ENCODE measurements at places on chromosomes 5 and 9.

DNA sequence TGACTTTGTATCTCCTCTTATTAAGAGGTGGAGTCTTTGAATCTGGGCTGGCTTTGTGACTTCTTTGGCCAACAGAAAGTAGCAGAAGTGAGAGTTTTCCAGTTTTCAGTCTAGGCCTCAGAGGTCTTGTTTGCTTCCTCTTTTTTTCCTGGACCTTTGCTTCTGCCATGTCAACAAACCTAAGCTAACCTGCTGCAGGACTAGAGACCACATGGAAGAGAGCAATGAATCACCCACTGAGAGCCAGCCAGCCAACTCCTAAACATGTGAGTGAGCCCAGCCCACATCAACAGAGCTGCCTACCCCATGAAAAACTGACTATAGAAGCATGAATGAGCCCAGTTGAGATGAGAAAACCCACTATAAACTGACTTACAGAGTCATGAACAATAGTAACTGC is 29.9 kb downstream of the MRPL22 start:
- no peak for DNase-seq

GRCh38 chr9:25658571-25658970 is 19.7 kb downstream of the TUSC1 start:
- DNase-seq: no peak

DNA sequence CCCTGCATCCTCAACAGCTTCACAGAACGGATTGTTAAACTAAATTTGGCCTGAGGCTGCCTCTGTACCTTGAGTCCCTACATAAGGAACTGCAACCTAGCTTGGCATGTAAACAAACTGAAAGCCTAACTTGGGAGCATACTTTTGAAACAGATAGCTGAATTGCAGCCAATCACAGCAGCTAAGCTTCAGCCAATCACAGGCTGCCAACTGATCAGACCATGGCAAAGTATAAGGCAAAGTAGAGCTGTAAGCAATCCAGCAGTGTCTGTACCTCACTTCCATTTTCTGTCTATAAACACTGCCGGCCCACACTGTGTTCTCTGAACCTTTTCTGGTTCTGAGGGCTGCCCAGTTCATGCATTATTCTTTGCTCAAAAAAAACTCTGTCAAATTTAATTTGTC is 8.9 kb upstream of the ZNF483 start:
- no peak for DNase-seq

DNA sequence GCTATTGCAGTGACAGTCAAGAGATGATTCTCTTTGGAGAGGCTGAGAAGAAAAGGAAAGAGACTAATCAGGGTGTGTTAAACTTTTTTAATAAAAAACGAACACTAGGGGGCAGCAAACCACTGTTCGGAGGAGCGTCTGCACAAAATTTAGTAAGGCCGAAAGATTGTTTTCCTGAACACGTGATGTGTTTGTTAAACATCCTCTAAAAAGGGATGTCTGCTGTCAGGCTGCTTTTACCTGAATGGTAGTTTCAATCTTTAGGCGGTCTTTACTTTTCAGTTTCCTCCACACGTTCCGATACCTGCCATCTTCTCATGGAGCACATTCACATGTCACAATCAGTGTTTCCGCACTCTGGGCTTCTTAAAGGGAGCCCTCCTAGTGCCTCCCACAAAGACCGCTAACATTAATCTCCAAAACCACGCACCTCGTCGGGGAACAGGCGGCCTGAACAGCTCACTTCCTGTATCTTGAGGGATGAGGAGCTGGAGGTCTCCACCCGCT is 125.2 kb downstream of the GPBP1 start:
- peak; percentile 14 for DNase-seq

DNA sequence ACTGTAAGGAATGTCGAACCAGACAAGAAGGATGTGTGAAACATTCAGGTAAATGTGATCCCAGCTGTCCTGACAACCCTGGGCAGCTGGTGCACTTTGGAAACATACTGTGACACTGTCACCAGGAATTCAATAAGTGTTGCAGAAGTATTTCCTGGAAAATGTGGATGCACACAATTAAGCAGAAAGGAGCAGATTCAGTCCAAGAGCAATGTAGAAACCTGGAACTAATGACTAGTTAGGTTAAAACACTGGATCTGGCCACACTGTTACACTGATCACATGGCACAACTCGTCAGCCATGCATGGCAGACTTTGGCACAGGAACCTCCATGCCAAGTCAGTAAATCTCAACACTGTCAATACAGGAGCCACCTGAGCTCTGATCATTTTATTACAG is 109.0 kb downstream of the FAM174A start:
- DNase-seq: no peak

DNA sequence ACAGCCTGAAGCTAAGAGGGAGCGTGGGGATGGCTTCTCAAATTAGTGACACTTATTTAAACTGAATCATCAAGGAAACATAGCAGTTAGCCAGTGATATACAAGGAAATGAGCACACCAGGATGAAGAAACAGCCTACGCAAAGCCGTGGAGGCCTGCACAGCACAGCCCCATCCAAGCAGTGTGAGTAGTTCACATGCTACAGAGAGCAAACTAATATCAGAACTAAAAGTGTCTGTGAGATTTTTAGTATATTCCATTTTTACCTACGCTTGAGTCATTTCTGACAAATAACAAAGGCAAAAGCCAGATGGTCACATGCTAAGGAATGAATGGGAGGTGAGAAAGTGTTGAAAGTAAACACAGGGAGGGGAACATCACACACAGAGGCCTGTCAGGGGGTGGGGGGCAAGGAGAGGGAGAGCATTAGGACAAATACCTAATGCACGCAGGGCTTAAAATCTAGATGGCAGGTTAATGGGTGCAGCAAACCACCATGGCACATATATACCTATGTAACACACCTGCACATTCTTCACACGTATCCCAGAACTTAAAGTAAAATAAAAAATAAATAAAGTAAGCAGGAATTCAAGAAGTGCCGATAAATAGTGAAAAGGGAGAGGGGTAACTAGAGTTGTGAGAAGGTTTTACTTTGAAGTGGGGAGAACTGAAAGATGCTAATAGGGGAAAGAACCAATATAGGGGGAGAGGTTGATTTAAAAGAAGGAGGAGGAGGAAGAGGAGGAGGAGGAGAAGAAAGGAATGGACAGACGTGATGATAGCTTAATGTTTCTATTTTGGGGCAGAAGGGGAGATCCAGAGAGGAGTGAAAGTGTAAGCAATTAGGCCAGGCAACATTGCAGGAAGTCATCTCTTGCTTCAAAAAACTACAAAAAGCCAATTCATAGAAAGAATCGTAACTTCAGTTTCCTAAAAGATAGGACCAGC is 100.9 kb upstream of the PTGER4 start:
- DNase-seq: no peak

- DNase-seq: no peak
These were observed 49.1 kb downstream of the G3BP1 start for GRCh38 chr5:151820903-151821302.

DNA sequence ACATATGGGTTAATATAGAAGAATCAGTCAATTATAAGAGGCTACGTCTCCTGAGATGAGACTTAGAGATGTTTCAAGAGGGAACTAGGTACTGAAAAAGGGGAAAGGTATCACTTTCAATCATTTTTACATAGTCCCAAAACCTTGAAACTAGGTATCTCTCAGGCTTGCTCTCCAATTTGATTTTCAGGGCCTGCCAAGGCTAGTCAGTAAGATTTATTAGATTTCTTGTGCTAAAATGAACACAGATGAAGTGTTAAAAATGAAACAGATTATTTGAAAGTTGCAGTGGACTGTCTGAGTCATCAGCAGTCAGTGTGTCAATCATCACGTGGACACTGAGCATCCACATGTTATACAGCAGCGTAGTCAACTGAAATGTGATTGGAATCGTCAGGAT is 591.1 kb downstream of the DTWD2 start:
- DNase-seq: no peak

GRCh38 chr5:112217843-112218579 is 201.1 kb downstream of the EPB41L4A start:
- DNase-seq: no peak

DNA sequence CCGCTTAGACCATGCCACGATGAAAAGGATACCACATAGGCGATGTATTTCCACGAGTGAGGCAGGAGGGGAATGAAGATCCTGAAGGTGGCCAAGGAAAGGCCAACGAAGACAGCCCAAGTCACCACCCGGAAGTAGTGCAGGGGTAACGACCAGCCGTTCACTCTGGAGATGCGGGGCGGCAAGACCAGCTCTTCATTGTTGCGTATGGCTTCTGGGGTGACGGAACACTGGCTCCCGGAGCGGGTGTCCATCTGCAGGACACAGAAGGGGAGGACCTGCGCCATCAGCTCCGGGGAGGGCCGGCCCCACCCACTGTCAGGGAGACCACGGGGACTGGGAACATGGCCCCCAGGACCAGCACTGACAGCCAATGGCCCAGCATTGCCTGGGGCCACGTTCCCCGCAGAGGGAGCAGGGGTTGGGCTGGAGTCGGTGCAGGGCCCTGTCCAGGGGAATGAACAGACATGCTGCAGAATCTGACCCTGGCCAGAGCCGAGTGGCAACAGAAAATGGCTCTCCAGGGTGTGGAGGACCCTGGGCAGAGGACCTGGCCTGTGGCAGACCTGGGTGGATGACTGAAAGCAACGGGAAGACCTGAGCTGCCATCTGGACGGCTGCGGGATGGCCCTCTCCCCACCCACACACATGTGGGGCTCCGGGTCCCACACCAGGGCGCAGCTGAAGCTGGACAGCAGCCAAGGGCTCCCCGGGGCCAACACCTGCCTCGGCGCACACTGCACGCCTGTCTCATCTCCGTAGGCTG is 17.7 kb downstream of the ZDHHC11B start:
- no peak for DNase-seq

DNA sequence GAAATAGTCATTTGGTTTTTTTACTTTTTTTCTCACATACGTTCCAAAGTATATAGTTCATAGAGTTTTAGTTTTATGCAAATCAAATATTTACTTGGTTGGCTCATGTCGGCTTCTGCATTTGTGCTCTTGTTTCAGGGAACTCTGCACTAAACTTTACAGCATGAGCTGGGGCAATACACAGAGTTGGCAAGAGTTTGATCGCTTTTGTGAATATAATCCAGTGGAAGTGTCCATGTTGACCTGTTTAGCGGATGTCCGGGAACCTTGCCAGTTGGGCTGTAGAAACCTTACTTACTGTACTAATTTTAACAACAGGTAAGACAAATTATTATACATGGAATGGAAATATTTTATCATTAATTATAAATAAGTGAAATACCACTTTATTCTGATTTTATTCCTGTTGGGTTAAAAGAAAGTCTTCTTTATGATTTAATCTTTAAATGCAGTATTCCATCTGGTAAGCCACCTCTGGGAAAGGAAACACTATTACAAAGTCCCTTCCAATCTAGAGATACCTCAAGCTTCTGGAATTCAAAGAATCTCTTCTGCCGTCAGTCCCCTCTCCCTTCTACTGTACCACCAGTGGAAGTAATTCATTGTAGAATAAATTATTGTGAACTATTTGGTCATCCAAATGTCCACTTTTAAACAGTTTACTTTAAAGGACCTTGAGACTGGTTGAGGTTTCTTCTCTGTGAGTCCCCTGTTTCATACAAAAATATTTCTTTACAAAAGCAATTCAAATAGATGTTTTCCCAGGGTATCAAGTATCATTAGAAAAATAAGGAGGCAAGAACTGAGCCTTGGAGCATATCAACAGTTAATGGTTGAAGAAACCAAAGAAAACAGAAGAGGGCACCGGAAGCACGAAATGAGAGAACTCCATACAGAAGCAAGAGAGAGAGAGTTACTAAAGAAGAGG is 45.2 kb upstream of the GLIPR2 start:
- DNase-seq: no peak

- no peak for DNase-seq
These were observed 12.8 kb upstream of the RPS23 start for GRCh38 chr5:82290908-82291307.

GRCh38 chr9:101028346-101029314 is at the start of gene PLPPR1:
Gene PLPPR1, plus strand, starts transcription at chr9:101028727.
- no peak for DNase-seq

- no peak for DNase-seq
These were observed 123.9 kb downstream of the UNC13B start for GRCh38 chr9:35285731-35286130.

DNA sequence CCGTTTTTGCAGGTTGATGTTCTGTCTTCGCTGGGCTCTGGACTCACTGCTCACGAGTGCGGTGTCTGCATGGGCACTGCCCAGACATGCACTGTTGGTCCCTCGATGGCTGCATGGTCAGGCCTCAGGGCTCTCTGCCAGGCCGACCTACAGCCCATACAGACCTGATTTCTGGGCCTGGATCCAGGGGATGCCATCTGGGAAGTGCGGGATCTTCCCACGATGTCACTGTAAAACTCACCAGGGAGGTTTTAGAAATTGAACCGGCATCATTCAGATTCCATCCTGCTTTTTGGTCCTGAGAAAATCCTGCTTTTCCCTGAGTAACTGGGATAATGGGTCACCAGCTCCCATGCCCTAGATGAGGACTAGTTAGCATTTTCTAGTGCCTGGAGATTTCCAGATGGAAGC is 9.1 kb downstream of the S1PR3 start:
- DNase-seq: no peak

GRCh38 chr9:109341561-109341960 is 20.7 kb upstream of the EPB41L4B start:
- DNase-seq: no peak

DNA sequence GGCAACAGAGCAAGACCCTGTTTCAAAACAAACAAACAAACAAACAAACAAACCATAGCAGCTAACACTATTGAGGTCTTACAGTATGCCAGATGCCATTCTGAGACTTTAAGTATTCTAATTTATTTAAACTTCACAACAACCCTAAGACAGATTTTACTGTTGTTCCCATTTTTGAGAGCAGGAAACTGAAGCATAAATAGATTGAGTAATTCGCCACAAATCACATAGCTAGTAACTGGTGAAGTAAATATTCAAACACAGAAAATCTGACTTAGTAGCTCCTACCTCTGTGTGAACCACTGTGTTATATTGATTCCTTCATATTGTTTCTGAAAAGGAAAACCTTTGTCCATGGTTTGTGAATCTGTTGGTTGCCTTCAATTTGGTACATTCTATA is 98.4 kb downstream of the UNC13B start:
- no peak for DNase-seq

- DNase-seq: no peak
These were observed 54.4 kb downstream of the EXD3 start for GRCh38 chr9:137368431-137369035.

DNA sequence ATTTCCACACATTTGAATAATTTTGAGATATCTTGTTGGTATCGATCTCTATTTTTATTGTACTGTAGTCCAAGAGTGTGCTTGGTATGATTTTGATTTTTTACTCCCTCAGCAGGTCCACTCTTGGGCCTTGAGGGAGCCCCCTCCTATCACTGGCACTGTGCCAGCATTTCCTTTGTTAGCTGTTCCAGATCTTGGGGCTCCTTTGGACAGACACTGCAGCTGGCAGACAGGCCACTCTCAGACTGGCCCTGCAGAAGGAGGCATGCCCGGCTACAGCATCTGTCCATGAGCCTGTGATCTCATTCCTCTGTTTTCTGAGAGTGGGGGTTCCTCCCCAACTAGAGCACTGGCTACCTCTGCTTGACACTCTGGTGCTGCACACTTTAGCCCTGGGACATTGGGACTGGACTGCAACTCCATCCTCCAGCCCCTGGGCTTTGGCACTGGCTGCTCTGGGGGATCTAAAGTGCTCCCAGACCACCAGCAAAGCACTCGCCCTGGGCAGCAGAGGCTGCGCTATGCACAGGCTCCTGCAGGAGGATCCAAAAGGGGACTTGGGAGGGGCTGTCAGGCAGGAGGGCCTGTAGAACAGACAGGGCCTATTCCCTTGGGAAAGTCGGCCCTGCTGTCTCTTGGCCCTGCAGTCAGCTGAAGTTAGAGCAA is 271.3 kb upstream of the DMAC1 start:
- no peak for DNase-seq

- no peak for DNase-seq
These were observed 206.0 kb downstream of the PCSK1 start for GRCh38 chr5:96226941-96227552.

GRCh38 chr5:179118756-179119414 is 58.7 kb downstream of the ZNF354C start:
- no peak for DNase-seq

Data from T follicular helper cell (primary cell).